CD4-positive, alpha-beta T cell treated with Interleukin-6 for 4 hours (primary cell): ENCODE measurements at places on chromosomes 5 and 9.

DNA sequence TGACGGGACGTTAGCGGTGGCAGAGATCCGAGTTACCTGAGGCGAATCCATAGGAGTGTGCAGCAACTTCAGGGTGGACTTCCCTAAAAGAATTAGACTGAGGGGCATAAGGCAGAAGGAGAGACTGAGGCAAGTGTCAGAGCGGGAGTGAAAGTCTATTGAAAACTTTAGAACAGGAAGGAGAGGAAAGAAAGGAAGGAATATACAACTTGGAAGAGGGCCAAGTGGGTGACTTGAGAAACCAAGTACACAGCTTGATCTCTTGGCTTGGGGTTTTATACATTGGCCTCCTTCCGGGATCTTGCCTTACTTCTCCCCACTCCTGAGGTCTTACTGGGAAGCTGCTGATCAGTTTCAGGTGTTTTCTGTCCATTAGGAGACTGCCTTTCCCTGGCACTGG lies 84.9 kb downstream of the SNX18 start:
- no peak for DNase-seq

- DNase-seq, result no peak
Observed at GRCh38 chr5:155735388-155735787, 591.6 kb upstream of the SGCD start.

DNA sequence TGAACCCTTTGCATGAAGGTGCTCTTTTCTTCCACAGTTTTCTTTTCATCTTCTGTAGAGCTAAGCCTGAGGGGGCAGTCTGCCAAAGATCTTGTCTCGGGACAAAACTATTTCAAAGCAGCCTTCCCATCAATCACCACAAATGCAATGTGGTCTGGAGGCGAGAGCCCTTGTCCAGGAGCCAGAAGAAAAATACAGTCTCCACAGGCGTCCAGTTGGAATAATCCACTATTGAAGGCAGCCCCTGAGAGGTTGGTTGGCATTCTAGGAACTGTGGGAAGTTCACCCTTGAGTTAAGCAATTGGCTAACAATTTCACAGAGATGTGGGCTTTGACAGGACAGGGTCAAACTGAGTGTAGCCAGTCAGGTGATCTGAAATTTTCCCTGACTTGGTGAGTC lies 72.0 kb downstream of the SEMA6A start:
- no peak for DNase-seq

DNA sequence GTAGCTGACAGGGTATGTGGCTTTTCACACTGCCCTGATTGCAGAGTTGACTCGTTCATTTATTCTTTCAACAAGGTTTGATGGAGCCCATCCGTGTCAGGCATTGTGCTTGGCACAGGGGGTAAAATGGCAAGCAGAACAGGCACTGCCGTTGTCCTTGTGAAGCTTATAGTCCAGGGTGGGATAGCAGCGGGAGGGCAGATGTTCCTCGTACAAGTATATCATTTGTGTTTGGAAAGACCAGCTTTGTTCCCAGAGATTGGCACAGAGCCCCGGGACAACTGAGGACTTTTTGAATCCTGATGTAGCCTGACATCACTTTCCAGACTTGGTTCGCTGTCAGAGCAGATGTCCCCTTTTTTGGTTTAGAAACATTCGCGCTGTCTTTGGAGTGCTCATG lies 50.9 kb downstream of the MVB12B start:
- no peak for DNase-seq

DNA sequence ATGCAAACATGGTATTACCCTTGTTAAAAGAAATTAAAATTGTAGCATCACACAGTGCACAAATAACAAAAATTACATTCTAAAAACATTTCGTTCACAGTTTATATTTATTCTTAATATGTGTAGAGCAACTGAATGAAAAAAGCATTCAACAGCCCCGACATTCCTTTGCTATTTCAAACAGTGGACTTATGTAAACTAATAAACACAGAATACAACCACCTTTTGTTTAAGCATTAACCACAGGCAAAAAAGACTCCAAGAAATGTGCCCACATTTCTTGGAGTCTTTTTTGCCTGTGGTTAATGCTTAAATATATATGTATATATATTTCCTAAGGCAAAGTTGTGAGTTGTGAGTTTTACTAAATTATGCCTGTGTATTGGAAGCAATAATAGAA lies 532.5 kb upstream of the DAP start:
- no peak for DNase-seq
